ENCODE measurements at places on chromosomes 1 and 21.

DNA sequence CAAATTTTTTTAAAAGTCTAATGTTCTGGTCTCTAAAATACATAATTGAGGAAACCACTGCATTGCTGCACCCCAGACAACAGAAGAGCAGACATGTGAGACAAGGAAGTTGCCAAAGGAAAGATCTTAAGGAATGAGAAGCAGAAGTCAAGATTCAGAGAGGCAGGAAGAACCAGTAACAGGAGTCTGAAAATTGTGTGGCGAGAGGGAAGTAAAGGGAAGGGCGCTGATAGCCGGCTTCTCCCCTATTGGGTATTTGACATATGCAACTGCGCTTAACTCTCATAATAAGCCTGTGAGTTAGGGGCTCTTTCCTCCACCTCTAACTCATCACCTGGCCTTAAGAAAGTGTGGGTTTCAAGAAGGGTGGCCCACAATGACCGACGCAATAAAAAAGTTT is 21.9 kb upstream of the KIF14 start:
- DNase-seq, result no peak

DNA sequence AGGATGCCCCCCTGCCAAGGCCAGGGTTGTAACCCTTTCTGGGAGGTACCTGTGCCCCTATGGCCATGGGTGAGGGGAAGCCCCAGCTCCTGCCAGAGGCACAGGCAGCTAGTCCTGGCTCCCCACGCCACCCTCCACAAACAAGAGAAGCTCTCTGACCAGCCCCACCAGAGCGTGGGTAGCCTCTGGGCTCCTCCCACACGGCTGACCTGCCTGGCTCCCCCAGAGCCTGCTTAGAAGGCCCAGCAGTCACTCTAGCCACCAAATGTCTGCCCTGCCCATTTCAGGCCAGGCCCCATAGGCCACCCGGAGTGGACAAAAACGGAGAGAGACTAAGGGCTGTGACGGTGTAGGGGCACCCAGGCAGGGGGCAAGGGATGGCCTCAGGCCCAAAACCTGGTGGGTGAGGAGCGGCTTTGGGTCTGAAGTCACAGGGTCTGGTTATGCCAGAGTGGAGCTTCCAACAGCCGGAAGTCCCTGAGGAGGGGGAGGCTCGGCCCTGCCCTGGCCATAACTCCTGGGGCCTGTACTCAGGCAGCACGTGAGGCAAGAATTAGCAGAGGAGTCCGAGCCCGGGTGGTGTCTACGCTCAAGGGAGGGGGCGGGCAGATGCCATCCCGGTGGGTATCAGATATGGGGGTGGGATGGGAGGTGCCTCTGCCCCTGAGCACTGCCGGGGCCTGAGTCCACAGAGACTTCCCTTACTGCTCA is 155.4 kb downstream of the CASZ1 start:
- no peak for DNase-seq

GRCh38 chr1:8825985-8826481 is 8.6 kb upstream of the RERE start:
- no peak for DNase-seq

- DNase-seq, result no peak
Measured at GRCh38 chr1:231727171-231727570, 100.6 kb downstream of the DISC1 start.

GRCh38 chr1:237895630-237896029 is 4.9 kb upstream of the ZP4 start:
- no peak for DNase-seq

GRCh38 chr21:43269440-43269839 is 100.6 kb downstream of the CRYAA start:
- DNase-seq, result peak; percentile 35

GRCh38 chr21:26379561-26379960 is 193.5 kb downstream of the CYYR1 start:
- no peak for DNase-seq

- no peak for DNase-seq
Measured at GRCh38 chr1:231359113-231359512, 21.0 kb downstream of the SPRTN start.

GRCh38 chr1:207134581-207134980 is 30.5 kb downstream of the C4BPA start:
- DNase-seq, result no peak

DNA sequence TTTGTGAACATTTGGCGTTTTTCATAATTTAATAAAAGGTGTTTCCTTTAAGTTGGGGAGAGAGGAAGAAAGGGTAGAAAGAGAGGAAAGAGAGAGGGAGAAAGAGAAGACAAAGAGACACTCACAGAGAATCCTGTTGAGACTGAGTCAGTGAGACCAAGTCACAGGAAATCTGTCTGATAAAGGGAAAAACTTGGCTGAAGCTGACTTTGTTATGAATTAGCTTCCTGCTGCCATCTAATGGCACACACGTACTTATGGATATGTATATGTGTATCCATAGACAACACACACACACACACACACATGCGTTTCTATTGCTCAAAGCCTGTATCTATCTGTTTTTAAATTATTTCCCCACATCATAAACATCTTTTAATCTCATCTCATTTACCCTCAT is 42.5 kb upstream of the DISC1 start:
- DNase-seq, result no peak

DNA sequence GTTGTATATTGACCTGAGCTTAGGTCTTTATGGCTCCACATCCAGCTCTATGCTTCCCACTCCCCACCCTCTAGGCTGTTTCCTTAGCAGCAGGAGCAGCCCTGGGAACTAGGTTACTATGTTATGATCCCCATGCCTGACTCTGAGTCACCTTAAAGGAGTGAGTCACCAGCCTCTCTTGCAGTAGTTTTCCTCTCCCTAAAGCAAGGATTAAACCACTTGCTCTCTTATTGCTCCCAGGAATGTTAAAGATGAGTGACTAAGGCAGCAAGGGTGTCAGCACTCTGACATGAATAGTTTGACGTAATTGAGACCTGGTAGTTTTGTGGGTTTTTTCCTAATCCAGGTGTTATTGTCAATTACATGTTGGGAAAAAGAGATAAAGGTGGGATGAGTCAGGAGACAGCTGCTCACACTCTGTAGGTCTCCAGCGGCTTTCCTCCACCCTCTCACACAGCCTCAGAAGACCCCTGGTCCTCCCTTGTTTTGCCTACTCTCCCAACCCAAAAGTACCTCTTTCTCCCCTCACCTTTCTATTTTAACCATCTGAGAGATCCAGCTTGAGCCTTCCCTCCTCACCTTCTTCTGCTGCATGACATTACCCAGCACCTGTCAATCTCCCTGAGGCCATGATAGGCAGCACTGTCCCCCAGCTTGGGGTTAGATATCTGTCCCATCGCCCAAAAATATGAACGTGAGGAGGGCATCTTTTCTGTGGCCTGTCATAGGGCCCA is 369.1 kb upstream of the VAMP3 start:
- DNase-seq, result no peak

GRCh38 chr1:64956733-64957441 is 9.5 kb downstream of the JAK1 start:
- DNase-seq, result no peak

DNA sequence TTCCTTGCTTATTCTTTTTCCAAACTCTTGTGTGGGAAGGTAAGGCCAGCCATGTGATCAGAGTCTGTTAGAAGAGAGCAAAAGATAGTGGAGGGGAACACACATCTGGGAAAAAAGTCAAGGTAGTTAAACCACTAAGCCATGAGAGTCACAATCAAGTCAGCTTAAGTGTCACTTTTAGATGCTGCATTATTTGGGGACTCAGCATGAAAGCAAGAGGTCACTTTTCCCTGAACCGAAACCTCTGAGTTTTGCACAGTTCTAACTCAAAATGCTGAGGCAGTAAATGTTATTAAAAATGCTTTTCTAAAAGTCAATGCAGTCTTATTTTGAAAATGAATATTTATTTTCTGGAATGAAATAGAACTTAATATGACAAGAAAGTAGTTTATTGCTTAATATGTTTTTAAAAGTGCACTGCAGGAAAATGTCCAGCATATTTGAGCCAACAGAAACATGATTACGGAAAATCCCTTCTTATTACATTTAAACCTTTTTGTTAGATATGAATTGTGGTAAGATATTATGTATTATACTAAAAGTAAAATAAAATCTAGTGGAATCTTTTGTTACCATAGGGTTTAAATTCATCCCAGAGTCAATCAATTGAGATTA is 69.3 kb downstream of the RBM11 start:
- no peak for DNase-seq

DNA sequence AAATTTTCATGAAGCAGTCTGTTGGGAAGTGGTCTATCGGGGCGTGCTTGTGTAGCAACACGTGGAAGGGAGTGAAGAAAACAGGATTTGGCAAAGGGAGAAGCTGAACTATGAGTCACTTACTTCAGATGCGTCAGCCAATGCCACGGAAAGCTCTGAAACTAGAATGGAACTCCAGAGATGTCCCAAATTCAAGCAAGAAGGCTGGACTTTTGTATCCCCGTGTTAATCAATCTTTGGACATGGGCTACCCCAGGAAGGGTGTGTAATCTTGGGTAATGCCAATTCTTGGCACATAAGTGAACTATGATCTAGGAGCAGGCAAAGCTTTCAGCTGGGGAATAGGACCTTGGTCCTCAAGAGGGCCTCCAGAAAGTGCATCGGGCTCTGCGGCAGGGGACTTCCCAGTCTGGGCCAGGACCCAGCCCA is 102.6 kb downstream of the ADSS2 start:
- no peak for DNase-seq

DNA sequence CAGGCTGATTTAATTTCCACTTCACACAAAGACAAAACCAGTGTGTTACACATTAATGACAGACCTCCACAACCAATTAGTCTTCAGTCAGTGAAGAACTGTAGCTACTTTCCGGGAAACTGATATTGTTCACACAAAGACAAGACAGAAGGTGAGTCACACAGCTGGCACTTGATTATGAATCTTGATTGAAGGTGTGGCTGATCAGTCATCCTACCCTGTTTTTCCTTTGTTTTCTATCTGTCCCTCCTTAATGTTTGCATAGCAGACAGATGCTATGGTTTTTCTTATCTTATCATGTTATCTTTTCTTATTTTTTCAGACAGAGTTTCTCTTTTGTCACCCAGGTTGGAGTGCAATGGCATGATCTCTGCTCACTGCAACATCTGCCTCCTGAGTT is 185.1 kb upstream of the GREM2 start:
- DNase-seq, result no peak

DNA sequence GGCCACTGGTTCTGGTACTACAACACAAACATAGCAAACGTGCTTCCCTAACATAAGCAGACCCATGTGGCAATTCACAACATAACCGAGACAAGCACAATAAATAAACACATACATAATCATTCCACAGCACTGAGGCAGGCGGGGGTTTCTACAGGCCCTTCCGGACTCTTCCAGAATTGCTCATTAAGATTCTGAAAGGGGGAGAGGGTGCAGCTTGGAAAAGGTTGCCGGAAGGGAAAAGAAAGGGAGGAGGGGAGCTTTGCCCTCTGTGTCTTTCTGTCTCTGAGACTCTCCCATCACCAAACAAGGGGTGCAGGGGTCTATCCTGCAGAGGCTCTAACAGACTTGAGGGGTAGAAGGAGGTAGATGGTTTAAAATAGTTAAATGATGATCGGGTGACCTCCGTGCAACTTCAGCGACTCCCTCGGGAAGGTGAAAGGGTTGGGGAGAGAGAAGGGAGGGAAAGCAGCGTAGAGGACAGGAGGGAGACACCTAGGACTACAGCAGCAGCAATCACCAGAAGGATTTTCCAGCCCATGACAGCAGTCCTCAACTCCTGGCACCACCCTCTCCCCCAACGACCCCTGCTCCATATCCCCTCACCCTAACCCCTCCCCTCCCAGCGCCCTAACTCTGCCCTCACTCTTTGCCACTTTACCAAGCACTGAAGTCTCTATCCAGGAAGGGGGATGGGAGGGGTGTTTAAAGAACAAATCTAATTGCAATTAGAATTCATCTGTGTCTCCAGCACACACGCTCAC is 365.5 kb upstream of the ESRRG start:
- no peak for DNase-seq

DNA sequence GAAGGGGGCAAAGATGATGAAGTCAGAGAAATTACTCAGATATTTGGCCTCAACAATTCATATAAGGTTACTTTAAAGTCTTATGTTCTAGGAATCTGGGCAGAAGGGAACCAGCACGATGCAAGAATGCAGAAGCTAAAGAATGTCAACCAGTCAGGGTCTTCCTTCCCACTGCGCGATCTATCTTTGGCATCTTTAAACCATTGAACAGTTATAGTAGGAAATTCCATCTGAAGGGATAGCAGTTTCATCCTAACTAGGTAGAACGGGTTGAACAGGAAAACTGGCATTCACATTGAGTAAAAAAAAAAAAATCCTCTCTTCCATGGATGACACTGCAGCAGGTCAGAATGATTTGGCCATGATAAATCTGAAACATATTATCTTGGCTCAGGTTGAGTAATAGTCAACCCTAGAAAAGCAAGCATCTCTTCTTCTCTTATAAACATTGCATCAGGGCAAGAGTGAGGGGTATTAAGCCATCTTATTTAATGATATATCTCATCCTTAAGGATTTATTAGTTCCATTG is 6.3 kb downstream of the CRCT1 start:
- DNase-seq, result no peak

DNA sequence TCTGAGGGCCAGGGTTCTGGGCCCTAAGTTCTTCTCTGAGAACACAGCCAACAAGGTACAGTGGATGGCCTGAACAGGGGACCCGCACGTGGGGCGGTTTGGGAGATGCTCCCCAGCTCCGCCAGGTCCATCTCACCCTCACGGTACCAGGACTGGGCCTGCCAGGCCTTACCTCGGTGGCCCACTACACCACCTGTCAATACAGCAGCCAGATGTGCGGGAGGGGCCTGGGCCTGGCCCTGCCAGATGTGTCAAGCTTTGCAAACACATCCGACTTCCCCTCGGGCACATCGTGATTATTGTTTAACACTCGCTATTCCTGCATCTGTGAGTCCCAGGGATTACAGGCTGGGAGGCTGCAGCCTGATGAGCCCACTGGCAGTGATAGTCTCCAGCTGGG is 122.4 kb downstream of the LACTBL1 start:
- DNase-seq, result no peak

- no peak for DNase-seq
Measured at GRCh38 chr1:23792151-23792945, 1.4 kb downstream of the LYPLA2 start.

- DNase-seq, result no peak
Measured at GRCh38 chr1:177798614-177799013, 171.2 kb downstream of the SEC16B start.

- no peak for DNase-seq
Measured at GRCh38 chr1:162422662-162423375, 10.9 kb upstream of the SH2D1B start.

GRCh38 chr21:41953249-41953830 is 478 bp downstream of the C2CD2 start:
- DNase-seq, result no peak

GRCh38 chr1:171251042-171251951 is 3.0 kb downstream of the FMO1 start:
- no peak for DNase-seq

- no peak for DNase-seq
Measured at GRCh38 chr1:183791319-183791718, 13.6 kb upstream of the RGL1 start.

GRCh38 chr1:192238421-192238820 is 78.4 kb upstream of the RGS21 start:
- DNase-seq, result no peak

- no peak for DNase-seq
Measured at GRCh38 chr1:37478890-37479254, 4.5 kb downstream of the ZC3H12A start.

- peak; percentile 37 for DNase-seq
Measured at GRCh38 chr1:40385437-40386358, 12.2 kb downstream of the SMAP2 start.

GRCh38 chr1:115088871-115089419 is 358 bp downstream of the TSPAN2 start:
- no peak for DNase-seq
